ENCODE measurements at places on chromosomes 1 and 21.

DNA sequence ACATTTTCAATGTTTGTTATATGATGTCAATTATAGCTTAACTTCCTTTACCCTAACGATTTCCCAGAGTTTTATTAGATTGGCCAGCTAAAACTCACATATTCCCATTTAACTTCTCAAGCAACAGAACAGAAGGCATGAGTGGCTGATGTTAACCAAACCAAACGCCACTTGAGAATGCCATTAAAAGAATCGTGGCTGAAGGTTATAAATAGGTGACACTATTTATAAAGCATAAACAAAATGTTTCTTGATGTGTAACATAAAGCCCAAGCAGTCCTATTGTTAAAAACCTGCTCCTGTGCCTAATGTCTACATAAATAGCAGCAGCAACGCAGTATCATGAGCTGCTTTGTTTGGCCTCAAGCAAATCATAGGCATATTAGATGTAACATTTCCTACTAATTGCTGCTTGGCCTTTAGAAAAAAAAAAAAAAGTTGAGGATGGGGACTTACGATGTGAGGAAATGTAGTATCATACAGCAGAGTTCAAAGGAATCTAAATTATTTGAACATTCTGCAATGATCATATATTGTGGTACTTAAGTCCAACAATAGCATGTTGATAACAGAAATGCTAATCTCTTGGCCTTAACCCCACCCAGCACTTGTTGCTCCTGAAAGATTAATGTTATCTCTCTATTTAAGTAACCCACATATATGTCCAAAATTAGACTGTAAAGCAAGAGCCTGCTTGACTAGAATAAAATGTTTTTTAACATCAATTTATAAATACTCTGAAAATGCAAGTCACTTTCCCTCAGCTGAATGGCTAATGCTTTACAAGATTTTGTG, 106.0 kb downstream of the ESRRG start:
- DNase-seq: no peak

DNA sequence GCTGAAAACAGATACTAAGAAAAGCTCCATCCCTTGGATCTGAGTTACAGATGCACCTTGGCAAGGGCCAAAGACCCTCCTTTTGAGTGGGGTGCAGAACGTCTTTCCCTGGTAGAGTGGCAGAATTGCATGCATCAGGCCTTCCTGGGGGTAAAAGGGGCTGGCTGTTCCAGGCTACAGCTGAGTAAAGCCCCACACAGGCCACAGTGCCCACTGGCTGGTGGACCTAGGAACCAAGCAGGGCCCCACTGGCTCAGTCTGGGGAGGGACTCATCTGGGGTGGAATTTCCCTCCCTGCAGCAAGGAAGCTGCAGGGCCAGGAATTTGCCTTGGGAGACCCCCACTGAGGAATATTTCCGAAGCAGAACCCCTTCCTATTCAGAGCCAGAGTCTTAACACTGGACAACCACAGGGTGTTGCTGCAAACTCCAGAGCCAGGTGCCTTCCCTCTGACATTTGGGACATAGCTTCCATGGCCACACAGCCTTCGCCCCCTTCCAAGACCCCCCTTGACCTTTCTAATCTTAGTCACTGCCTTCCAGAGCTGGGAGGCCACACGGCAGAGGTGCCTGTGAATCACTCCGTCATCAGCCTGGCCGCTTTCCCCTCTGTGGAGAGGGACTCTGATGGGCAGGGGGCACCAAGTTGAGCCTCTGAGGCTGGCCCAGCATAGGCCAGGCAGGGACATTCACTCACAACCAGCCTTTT, 52.5 kb downstream of the LACTBL1 start:
- DNase-seq: no peak

- DNase-seq: no peak
Measured at GRCh38 chr1:44628962-44629756, 45.1 kb downstream of the TMEM53 start.

DNA sequence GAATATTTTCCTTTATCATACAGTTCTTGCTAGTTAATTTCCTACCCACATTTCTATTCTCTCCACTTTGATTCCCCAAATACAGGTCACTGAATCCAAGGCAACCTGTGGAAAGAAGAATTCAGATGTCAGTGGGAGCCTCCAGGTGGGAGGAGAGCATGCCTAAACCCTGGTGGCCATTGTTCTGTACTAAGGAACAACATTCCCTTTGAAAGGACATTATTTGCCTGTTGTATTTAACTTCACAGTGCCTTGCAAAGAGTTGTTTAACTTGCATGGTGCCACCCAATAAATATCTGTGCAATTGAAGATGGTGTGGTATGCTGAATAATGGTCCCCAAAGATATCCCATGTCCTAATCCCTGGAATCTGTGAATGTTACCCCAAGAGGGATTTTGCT, 21.3 kb downstream of the NPHS2 start:
- no peak for DNase-seq

GRCh38 chr1:229271448-229272159, 693 bp downstream of the RAB4A start:
- DNase-seq: peak; percentile 17

GRCh38 chr21:33975548-33976081, 60.0 kb upstream of the ATP5PO start:
- DNase-seq: no peak

DNA sequence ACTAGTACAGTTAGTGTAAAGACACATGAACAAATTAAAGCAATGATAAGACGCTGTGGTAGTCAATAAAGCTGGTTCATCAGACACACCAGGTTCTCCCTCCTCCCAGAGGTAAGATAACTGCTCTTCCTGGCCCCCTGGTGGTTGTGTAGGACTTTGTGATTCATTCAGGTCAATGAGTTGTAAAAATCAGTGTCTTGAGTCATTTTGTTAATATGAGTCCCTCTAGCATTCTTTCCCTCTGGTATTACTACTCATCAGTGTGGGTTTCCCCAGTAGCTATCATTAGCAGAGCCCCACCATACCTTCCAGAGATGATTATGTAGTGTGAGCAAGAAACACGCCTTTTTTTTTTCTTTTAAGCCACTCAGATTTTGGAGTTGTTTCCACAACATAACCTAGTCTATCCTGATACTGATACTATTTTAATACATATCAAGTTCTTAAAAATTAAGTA, 3.6 kb upstream of the SETDB1 start:
- DNase-seq: peak; percentile 79

- DNase-seq: no peak
Measured at GRCh38 chr1:219359126-219359525, 185.4 kb downstream of the LYPLAL1 start.

- no peak for DNase-seq
Measured at GRCh38 chr1:27868556-27868931, 3.8 kb upstream of the THEMIS2 start.

GRCh38 chr1:32848354-32849063, 22.2 kb downstream of the FNDC5 start:
- DNase-seq: no peak

DNA sequence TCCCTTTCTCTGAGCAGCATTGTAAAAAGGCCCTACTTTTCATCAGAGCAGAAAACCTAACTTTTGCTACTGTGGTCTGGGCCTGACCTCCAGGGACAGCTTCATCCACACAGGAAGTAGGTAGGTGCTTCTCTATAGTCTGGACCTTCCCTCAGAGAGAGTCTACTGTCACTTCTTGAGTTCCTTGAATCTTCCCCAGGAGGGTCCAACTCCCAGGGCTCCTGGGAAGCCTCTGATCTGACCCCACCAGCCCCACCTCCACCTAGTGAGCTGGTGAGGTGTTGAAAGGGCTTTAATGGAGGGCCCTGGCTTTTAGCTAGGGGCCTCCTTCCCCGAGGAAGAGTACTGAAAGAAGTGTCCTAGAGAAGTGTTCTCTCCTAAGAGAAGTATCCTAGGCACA, 2.7 kb upstream of the VANGL2 start:
- DNase-seq: no peak

- no peak for DNase-seq
Measured at GRCh38 chr21:31781737-31782136, 49.8 kb upstream of the SCAF4 start.

DNA sequence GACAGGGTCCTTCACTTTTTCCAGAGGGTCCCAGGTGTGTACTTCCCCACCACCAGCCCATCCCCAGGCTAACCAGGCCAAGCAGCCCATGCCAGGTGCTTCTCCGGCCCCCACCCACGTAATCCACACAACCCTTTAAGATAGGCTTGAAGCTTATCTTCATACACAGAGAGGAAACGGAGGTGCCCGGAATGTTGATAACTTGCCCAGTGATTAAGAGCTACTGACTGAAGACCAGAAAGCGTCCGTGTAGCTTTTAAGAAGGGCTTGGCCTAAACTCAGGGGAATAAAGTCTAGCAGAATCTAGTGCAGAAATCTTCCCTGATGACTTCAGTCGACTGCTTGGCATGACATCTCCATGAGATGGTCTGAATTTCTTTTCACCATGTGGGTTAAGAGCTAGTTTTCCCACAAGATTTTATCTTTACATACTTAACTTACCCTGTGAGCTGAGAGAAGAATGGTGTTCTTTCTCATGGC, 138.7 kb downstream of the GALNT2 start:
- DNase-seq: peak; percentile 69

GRCh38 chr1:203034422-203035110, 8.3 kb downstream of the PPFIA4 start:
- DNase-seq: no peak

DNA sequence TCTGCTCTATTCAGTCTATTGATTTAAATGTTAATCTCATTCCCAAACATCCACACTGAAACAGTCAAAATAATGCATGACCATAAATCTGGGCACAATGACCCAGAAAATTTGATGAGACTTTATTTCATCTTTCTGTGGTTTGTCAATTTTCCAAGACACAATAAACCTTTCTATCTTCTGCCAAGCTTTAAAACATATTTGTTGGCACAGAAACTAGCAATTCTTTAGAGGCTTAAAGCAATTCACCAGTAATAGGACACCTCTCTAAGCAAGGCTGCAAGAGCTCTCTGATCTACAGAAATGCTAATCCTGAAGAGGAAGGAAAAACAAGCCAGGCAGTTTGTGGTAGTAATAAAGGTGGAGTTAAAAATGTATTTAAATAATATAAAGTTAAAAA, 113.7 kb downstream of the FCRL5 start:
- DNase-seq: no peak

DNA sequence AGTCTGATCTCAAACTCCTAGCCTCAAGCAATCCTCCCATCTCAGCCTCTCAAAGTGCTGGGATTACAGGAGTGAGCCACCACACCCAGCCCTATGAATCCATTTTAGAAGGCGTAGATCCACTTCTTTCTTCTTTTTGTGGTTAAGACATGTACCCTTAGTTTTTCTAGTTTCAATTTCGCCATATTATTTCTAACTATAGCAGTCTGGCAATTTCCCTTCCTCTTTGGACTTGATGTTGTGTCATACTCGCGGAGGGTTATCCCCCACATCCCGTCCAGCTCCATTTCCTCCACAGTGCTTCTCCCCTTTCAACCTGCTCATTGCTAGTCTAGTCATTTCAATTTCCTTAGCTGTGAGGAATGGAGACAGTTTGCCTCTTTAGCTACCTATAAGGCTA, 5.2 kb upstream of the LRRC8D start:
- no peak for DNase-seq

GRCh38 chr1:43522776-43523480, 7.8 kb upstream of the PTPRF start:
- peak; percentile 98 for DNase-seq

DNA sequence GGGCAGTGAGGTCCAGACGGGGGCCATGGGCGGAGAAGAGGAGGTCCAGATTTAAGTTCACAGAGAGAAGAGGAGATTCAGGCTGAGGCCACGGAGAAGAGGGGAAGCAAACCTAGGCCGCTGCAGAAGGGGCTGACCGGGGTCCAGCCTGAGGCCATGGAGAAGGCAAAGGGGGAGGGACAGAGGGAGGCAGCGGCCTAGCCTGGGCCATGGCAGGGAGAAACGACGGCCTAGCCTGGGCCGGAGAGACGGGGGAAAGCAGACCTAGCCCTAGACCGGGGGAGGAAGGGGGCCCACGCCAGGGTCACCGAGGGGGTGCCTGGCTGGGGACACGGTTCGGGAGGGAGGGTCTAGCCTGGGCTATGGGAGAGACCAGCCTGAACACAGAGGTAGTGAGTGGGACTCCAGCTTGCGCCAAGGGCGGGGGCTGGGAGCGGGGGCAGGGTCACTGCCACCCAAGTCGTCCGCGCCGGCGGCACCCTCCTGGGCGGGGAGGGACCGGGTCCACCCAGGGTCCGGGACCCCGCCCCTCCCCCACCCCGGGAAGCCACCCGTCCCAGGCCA, 459 bp downstream of the CAPZB start:
- no peak for DNase-seq
